Cortex of kidney (tissue), 1 donor: ENCODE measurements at places on chromosomes 1 and 21.

- DNase-seq = no peak
Observed at GRCh38 chr1:91078859-91079258, 57.0 kb upstream of the ZNF644 start.

DNA sequence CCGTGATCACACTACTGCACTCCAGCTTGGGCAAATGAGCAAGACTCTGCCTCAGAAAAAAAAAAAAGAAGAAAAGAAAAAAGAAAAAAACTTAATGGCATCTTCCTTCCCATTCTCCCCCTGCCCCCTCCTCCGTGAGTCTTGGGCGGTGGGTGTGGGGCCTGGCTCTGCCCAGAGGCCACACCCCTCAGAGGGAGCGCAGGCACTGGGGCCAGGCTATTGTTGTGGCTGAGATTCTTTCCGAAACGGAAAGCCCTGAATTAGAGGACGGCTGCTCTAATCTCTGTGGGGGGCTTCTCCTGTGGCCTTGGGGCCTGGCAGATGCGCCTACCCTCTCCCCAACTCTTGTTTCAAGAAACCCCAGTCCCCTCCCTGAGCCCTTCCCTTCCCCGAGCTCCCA is 4.1 kb upstream of the FAM110D start:
- DNase-seq = no peak

DNA sequence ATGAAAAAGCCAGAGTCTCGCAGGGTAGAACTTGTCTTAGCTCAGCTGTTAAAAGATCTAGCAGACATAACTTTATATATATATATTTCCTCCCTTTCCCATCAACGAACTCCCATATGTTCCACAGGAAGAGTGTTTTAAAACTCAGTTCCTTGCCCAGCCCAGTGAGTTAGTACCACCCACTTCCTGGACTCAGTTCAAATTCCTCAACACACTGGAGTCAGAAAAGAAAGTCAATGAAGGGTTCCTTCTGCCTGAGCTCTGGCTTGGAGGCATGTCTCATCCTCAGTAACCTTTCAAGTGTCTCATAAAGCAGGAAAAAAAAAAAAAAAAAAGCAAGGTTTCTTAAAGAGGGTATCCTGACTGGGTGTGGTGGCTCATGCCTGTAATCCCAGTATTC is 15.6 kb downstream of the TPM3 start:
- no peak for DNase-seq

- DNase-seq = no peak
Observed at GRCh38 chr1:47460456-47460855, 22.6 kb downstream of the FOXD2 start.

DNA sequence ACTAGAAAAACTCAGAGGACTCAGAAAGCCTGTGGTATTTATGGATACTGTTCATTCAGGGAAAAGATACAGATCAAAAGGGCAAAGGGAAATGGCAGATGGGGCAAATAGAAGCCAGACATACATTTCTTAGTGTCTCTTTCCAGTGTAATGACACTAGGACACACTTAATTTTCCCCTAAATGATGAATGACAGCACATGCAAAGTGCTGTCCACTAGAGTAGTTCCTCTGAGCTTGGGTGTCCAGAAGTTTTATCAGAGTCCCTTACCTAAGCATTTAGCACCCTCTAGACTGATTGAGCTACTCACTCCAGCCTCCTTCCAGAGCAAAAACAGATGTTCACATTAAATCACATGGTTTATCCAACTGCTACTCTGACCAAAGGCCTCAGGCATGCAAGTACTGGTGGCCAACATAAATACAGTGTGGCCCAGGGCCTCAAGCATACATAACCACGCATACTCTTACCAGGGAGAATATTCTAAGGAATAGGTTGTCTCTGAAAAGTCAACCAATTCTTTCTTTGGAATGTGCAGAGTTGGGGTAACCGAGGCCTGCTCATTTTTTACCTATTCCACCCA is 166.9 kb downstream of the NCAM2 start:
- no peak for DNase-seq

- no peak for DNase-seq
Observed at GRCh38 chr21:35730325-35730724, 330.0 kb downstream of the SETD4 start.

DNA sequence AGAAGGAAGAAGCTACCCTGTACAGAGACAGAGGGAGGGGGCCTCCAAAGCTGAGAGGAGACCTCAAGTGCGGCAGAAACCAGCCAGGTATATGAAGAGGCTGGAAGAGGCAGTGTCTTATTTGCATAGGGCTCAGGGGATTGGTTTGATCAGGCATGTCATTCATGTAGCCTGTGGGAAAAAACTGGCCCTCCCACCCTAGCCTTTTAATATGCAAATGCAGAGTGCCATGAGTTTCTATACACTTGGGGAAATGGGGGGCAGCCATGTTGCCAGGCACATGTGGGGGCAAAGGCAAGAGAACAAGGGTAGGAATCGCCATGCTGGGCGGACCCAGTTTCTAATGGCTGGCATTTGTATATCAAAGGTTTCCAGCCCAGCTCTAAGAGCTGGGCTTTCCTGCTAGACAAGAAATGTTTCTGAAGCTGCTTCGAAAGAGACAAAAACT is 172.7 kb downstream of the RASAL2 start:
- DNase-seq = no peak

- DNase-seq = no peak
Observed at GRCh38 chr1:207304710-207305488, 16.6 kb upstream of the CD55 start.

DNA sequence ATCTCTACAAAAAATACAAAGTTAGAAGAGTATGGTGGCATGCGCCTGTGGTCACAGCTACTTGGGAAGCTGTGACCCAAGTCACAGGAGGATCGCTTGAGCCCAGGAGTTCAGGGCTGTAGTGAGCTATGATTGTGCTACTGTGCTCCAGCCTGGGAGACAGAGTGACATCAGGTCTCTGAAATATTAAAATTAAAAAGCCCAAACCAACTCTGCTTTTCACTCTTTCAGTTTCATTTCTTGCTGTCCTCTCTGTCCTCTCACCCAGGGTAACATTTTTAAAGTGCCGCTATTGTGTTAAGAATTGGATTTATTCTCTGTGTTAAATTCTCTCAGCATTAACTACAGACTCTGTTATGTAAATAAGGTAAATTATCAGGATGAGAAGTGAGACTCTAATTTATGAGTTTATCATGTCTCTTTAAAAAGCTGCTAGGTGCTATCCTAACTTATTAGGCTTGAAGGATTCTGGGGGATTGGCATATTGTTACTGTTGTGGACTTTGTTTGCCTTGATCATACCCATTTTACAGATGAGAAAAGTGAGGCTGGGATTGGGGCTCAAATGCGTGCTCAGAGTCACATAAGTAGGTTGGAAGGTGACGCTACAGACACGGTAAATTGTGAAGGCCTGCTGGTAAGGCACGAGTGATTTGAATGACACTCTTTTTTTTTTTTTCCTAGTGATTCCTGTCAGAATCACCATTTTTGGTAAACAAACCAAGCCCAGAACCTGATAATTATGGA is 46.5 kb downstream of the B3GALT5 start:
- no peak for DNase-seq

DNA sequence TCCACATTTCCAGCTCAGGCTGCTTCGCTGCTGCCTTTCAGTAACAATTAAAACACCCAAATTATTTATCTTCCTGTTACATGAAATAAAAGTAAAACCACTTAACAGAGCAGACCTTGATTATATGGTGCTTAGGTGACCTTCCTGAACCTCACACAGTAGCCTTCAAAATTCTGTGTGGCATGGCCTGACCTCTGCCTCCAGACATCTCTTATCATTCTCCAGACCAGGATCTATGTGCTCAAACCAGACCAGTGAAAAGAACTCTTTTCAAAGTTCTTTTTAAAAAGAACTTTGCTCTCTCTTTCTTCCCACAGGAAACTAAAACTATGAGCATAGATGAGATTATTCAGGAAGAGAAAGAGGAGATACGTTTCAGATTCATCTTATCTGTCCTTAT is 37.8 kb downstream of the KIAA0319L start:
- no peak for DNase-seq

- DNase-seq = no peak
Observed at GRCh38 chr1:107874221-107874620, 90.8 kb downstream of the VAV3 start.
